ENCODE measurements at places on chromosomes 12 and 14.

GRCh38 chr14:29348504-29348903, 579.1 kb downstream of the PRKD1 start:
- no peak for DNase-seq

DNA sequence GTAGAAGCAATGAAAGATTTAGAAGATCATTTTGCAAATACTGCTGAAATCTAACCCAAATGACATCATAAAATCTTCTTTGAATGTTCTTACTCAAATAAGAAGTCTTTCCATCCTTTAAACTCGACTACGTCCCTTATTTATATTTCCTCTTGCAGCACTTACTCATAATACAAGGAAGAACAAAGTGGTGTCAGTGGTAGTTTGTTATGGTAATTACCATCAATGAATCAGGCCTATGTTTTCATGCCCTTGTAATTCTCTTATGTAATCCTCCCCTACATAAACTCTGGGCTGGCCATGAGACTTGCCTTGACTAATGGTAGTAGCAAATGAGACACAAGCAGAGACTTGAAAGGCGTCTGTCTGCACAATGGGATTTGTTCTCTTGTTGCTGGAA, 17.0 kb downstream of the EEA1 start:
- no peak for DNase-seq

GRCh38 chr12:11749943-11750690, 100.6 kb downstream of the ETV6 start:
- no peak for DNase-seq

DNA sequence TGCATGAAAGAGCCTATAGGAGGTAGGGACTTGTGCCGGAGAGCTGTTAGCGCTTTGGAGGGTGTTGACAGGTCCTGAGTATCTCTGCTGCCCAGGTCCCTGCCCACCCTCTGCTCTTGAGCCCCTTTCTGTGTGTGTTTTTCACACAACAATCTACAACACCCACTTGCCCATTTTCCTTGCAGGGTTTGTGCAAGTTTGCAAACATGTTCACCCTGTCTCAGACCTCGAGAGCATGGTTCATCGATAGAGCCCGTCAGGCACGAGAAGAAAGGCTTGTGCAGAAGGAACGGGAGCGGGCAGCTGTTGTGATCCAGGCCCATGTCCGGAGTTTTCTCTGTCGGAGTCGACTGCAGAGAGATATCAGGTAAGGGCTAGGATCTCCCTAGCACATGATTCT, 5.9 kb downstream of the UBE3B start:
- DNase-seq: no peak

- DNase-seq: no peak
These were observed 81.3 kb downstream of the SCN8A start for GRCh38 chr12:51672334-51672733.

DNA sequence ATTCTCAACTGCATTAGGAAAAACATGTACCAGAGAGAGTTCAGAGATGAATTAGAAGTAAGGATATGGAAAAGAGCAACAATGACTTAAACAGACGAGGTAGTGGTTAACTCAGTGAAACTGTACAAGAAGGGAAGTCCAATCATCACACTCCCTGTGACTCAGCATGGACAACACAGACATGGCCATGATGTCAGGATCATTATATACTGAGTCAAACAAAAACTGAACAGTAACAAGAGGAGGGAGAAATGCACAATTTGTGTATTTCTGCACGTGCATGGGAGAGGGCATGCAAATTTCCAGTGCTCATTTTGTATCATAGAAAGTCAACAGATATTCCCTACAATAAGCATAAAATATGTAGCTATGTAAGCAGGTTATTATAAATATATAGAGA, 1037.8 kb downstream of the BCL11B start:
- no peak for DNase-seq

DNA sequence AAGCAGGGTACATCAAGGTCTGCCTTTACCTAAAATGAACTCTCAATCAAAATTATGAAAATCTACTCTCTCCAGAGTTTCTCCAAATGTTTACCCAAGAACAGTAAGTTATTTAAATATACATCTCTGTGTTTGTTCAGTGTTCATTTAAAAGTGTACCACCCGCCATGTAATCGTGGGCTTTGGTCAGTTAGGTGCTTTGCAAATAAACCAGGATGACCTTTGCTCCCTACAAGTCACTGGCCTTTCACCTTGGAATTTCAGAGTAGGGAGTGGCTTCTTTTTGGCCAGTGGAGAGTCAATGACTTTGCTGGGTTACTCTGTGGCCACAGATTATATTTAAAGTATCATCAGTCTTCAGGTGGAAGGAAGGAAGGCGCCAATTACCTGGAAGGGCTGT, 74.6 kb upstream of the PTPRB start:
- no peak for DNase-seq

GRCh38 chr12:116661341-116661740, 76.5 kb downstream of the SPRING1 start:
- DNase-seq: no peak

DNA sequence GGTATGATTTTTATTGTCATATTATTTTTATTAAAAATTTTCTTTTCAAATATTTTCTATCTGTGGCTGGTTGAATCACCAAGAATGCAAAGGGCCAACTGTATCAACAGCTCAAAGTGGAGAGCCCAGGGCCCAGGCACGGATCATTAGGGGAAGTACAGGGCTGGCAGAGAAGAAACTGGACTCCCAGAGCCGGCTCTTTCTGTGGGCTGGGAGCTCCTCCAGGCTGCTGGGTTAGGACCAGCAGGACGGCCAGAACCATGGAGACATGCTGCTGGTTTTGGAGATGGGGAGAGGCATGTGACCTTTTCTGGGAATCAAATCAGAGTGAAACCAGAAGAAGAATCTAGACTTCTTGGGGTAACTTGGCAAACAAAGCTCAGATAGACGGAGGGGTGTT, 220.5 kb downstream of the CACNA1C start:
- DNase-seq: no peak

- DNase-seq: no peak
These were observed 118.9 kb downstream of the GARIN6 start for GRCh38 chr12:99766408-99766807.

- no peak for DNase-seq
These were observed 17.3 kb downstream of the EML1 start for GRCh38 chr14:99810559-99810874.

GRCh38 chr12:52644078-52644415, 8.0 kb downstream of the KRT2 start:
- no peak for DNase-seq

DNA sequence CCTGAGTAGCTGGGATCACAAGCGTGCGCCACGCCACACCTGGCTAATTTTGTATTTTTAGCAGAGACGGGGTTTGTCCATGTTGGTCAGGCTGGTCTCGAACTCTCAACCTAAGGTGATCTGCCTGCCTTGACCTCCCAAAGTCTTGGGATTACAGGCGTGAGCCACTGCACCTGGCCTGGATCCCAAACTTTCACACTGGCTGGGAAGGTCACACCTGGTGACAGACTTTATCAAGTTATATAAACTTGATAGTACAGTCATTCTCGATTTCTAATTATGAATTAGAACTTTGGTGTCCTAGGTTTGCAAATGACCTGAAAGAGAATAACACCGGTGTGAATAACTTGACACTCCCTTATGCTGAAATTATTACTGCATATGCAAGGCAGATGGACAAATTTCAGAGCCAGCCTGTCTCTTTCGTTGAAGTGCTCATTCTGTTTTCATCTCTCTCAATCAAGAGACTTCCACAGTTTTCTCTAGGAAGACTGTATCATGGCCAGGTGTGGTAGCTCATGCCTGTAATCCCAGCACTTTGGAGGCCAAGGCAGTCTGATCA, 5.9 kb downstream of the PLBD1 start:
- DNase-seq: no peak

GRCh38 chr14:61761557-61761956, 663 bp upstream of the SNAPC1 start:
- DNase-seq: no peak

- no peak for DNase-seq
These were observed 31.8 kb downstream of the BDKRB1 start for GRCh38 chr14:96287856-96288255.

DNA sequence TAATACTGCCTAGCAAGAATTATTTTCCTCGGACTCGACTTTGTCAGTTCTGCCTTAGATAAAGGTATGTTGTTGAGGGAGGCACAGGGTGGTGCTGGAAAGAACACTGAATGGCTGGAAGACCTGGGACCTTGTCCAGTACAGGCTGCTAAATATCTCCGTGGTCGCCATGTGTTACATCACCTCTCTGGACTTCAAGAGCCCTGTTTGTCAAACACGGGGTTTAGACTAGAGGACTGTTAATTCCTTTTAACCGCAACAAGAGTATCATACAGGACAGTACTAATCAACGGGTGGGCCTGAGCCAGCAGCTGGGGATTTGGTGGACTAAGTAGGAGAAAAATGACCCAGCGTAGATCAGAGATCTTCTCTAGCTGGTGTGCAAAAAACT, 476.3 kb downstream of the LRIG3 start:
- no peak for DNase-seq

- no peak for DNase-seq
These were observed 184.6 kb upstream of the TMEM260 start for GRCh38 chr14:56394826-56395530.

DNA sequence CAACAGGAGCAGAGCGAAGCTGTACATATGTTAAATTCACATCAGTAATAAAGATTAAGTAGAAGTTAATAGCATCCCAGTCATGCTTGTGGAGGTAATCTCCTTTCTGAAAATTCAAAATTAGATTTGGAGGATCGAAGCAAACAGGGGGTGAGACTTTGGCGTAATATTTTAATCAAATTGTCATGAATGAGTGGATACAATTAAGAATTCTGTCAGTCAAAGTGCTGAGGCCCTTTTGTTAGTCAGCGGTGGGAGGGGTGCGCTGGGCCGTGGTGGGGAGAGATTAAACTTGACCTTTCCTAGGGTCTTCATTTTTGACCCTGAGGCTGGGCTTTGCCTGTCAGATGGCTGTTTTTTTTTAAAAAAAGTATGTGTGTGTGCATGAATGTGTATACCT, 226.7 kb downstream of the VRK1 start:
- no peak for DNase-seq

- no peak for DNase-seq
These were observed 142.1 kb downstream of the KIF21A start for GRCh38 chr12:39300799-39301198.

GRCh38 chr14:27410981-27411380, 813.1 kb upstream of the NOVA1 start:
- no peak for DNase-seq

DNA sequence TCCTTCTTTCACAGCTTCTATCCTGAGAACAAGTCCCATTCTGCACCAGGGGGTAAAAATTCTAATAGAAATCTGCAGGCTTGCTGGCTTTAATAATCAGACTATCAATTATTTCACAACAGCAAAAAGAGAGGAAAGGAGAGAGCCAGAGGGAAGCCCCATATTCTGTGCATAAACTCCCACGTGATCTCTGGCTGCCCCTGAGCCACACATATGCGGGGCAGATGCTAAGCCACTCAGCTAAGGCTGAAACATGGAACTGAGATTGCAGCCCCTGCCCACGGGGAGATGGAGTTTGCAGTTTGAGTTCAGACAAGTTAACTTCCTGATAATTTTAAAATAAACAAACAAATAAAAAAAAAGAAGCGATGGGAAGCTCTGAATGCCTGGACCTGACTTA, 254.4 kb upstream of the CCDC196 start:
- DNase-seq: no peak

- DNase-seq: no peak
These were observed 24.5 kb downstream of the BCL7A start for GRCh38 chr12:122046145-122046544.

DNA sequence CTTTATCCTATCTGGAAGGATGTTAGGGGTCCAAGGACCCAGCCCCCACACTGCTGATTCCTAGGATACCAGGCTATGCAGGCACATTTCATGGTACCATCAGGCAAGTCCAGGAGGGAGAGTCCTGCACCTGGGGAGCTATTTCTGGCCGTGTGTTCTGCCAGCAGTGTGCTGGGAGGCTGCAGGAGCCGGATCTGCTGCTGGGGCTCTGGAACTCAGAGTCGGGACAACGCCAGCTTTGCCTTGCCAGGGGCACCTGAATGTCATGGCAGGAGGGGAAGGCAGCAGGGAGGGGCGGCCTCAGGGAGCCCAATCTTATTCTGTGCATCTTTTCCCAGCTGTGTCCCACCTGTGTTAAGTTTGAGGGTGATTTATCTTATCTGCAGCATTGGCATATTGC, 17.8 kb downstream of the SRRM4 start:
- no peak for DNase-seq

DNA sequence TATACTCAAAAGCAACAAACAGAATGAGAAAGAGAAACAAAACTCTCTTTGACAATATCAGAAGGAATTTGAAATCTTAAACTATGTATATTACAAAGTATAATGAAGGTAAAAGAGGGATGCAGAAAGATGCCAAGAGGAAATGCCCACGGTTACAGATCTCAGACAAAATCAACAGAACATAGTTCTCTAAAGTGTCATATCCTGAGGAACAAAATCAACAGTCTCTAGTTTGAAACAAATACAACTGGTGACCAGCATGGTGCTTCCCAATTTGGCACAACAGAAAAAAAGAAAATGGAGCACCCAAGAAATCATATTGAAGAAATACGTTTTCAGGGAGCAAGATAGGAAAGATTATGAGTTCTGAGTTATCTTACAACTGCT, 116.5 kb downstream of the METTL25 start:
- DNase-seq: no peak

DNA sequence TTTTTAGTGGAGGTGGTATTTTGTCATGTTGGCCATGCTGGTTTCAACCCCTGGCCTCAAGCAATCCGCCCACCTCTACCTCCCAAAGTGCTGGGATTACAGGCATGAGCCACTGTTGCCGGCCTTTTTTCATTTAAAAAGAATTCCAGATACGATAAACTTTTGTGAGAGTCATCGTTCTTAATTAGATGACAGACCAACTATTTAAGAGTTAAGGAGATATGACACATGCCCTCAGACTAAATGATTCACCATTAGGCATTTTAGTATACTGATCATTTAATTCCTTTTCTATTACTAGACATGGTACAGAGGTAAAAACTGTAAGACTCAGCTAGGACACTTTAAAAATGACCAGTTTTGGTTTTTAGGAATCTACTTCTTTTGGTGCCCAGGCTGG, 2.4 kb downstream of the ANKRD13A start:
- no peak for DNase-seq

DNA sequence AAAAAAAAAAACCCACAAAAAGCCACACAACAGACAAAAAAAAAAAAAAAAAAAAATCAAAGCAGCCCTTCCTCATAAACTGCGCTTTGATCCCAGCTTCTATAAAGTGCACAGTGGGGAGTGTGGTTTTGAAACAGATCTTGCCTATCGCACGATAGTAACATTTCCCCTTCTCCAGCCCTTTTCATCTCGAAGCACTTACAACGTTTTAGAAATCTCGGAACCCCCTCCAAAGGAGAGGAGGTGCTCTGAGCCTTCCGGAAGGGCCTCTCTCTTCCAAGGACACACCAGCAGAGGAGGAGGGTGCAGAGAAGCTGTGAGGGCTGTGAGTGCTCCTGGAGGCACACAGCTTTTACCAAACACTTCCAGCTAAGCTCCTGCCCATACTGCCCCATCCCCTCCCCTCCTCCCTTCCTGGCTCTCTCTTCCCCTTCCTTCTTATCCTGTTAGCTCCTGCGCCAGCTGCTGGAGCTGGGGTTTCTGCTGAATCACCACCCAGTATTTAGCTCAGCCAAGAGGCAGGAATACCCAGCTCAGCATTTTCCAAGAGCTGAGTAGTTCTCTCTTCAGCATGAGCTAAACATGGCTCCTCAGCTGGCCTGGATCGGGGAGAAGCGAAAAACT, 28.4 kb downstream of the SLC7A8 start:
- no peak for DNase-seq

- DNase-seq: no peak
These were observed 688.8 kb downstream of the TMEM121 start for GRCh38 chr14:106215229-106215628.

GRCh38 chr14:101905614-101906013, 58.8 kb upstream of the DYNC1H1 start:
- no peak for DNase-seq

Data from SHP77 treated with DMSO at 0.1 percent for 48 hours (cell line).